ENCODE measurements at places on chromosomes 4 and X.
A peak's percentile ranks its signal among the peaks of the same experiment; 100 is the strongest.

GRCh38 chr4:85929961-85930665 is 429.7 kb downstream of the MAPK10 start:
- no peak for DNase-seq

- peak; percentile 87 for DNase-seq
These were observed 69.7 kb downstream of the KLHL8 start for GRCh38 chr4:87150498-87151261.

DNA sequence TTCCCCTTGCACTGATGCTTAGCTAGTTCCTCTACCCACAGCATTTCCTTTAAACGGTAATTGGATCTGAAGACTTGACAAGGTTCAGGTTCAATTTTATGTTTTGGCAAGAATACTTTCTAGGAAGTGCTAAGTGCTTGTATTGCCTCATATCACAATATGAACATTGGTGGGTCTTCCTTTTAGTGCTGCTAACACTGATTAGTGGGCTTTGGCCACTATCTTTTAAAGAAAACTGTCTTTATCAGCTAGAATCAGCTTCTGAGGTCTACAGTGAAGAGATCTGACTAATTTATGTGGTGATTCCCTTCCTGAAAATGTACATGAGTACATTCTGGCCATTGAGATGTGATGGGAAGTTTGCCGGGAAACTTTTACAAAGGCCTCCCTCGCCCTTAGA is 316.7 kb upstream of the KLF3 start:
- no peak for DNase-seq

GRCh38 chr4:5821665-5822358 is 71.1 kb downstream of the CRMP1 start:
- peak; percentile 27 for DNase-seq

DNA sequence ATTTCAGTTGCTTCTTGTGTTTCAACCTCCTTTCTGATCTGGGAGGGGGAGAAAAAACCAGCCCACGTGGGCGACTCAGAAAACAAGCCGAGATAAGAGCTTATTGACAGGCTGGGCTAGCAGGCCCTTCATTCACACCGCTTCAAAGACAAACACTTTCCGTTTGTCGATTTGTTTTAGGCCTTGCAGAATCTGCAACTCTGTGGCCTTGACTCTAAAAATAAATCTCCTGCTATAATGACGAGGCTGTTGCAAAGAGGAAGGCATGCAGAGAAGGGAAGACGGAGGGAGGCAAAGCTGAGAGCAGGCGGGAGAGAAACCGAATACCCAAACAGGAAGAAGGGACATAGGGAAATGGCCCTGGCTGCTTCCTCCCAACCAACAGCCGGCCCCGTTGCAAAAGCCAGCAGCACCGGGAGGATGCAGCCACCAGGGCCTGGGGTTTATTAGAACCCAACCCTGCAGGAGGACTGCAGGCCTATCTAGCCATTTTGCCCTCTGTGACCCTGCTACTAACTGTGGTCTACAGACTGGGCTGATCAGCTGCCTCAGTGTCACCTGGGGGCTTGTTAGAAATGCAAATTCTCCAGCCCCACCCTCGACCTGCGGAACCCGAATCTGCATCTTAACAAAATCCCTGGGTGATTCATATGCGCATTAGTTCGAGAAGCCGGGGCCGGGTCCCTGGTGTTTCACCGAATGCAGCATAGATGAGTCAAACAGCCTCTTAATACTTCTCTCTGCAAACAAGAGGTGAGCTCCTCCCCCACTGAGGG is 325.5 kb downstream of the BCOR start:
- DNase-seq, result no peak

- no peak for DNase-seq
These were observed 354.8 kb downstream of the GRIA2 start for GRCh38 chr4:157575339-157575738.

- DNase-seq, result peak; percentile 4
These were observed 167.4 kb upstream of the FAM47A start for GRCh38 chrX:34299451-34299967.

- DNase-seq, result no peak
These were observed 743.3 kb upstream of the SLIT2 start for GRCh38 chr4:19508442-19508841.

GRCh38 chrX:143461606-143462005 is 55.7 kb downstream of the SPANXN3 start:
- no peak for DNase-seq

DNA sequence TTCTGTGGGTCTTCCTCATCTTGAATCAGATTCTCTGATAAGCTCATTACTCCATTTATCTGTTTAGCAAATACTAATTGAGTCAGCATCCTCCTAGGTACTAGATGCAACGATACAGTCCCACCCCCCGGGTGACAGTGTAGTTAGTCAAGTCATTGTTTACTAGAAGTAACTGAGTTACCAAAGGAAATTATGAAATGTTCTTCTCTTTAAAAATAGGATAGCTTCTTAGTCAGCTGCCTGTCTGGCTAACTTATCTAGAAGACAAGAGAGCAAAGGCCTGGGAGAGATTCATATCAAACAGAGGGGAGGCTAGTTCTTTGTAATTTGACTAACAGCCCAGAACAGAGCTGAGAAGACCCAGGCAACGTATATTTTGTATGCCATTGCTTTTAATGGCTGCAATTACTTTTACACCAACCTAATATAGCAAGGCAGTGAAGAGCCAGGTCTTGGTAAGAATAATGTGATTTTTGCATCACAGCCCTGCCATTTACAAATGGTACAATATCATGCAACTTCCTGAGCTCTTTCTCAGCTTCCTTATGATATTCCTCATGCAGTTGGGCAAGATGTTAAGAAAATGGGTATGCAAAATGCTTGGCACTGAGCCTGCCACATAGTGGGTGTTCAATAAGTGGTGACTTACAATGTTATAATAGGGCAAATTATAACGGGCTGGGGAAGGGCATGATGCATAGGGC is 149.9 kb downstream of the CHIC2 start:
- peak; percentile 32 for DNase-seq

DNA sequence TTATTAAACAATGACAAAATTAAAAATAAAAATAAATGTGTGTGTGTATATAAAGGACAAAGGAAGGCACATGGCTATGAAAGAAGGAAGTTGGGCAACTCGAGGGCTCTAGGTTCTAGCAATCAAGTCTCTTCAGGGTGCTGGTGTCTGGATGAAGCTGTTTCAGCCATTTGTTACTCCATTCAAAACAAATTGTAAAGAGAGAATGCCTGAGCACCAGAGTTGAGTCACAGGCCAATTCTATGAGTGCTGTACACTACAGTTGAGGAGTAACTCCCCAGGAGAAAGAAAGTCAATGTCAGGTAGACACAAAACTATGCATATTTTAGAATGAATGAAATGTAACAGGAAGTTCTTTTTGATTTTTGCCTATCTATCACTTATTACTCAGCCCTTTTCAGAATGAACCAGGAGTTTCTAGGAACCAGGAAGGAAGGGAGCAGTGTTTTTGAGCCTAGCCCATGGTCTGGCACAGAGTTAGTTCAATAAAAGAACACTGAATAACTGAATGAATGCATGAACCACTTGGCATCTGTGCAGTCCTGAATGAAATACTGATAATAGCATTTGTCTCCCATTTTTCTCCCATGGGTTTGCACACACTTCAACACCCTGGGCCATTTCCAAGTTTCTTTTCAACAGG is 151.7 kb upstream of the CPEB2 start:
- no peak for DNase-seq

- DNase-seq, result peak; percentile 38
These were observed 62.3 kb downstream of the RTL9 start for GRCh38 chrX:110420771-110421499.

DNA sequence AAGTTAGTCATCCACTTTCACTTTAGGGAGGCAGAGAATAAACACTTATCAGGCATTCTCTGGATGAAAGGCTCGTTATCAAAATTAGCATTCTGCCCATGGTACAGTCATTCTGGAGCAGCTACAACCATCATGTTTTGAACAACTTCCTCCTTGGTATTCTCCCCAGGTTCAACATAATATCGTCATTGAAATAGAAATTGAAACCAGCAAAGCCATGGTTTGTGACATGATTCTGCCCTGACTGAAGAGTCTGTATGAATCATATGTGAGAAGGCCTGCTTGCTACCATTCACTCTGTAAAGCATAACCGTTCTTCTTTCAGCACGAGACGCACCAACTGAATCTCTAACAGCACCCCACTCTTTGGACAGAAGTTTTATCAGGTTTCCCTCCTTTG is 127.5 kb upstream of the RADX start:
- DNase-seq, result no peak

- DNase-seq, result no peak
These were observed 53.4 kb downstream of the IRF2 start for GRCh38 chr4:184420881-184421416.

GRCh38 chr4:2827874-2828751 is 15.5 kb upstream of the ADD1 start:
- DNase-seq, result no peak

GRCh38 chr4:137960371-137961050 is 281.6 kb downstream of the SLC7A11 start:
- no peak for DNase-seq

- no peak for DNase-seq
These were observed 11.7 kb downstream of the JCHAIN start for GRCh38 chr4:70654605-70655011.

DNA sequence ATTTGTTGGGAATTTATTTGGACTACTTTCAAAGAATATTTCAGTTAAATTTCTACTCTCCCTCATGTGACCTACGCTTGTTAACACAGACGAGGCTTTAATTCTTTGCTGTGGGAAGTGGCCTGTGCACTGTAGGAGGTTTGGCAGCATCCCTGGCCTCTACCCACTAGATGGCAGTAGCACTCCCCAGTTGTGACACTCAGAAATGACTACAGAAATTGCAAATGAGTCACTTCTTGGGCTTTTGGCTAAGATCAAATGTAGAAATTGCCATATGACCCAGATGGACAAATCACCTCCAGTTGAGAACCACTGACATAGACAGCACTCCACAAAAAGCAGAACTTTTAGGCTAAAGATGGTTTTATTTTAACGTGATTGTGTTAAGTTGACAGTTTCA is 22.1 kb downstream of the PIR start:
- peak; percentile 78 for DNase-seq

- DNase-seq, result no peak
These were observed 810.4 kb downstream of the TRAM1L1 start for GRCh38 chr4:116275006-116275405.

DNA sequence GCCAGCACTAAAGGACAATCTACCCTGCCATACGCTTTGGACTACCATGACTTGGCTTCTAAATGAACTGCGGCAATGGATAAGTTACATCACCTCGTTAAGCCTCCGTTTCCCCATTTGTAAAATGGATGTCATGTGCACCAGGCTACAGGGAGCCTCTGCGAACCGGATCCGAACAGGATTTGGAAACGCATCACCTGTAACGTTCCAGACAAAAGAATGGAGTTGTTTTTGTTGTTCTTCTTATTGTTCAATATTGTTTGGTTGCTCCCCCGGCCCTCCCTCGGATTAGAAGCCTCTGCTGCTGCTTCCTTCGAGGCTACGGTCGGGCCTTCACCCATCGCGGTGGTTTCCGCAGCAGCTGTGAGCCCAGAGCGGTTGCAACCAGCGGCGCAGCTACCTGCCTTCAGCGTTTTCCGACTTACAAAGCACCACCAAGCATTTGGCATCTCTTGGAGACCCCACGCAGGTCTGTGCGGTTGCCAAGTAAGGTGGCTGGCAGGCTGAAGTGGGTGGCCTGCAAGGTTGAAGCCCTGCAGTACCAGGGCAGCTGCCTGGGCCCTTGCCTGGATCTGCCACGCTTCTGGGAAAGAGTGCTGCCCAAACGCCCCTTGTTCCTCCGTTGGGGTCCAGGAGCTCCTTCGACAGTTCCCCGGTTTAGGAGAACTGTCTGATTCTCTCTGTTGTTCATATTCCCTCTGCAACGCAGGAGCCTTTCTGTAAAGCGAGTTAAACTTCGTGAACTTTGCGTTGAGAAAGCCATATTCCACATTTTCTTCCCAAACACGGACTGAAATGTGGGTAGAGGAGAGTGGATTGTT is 7.1 kb downstream of the NKX3-2 start:
- DNase-seq, result no peak

DNA sequence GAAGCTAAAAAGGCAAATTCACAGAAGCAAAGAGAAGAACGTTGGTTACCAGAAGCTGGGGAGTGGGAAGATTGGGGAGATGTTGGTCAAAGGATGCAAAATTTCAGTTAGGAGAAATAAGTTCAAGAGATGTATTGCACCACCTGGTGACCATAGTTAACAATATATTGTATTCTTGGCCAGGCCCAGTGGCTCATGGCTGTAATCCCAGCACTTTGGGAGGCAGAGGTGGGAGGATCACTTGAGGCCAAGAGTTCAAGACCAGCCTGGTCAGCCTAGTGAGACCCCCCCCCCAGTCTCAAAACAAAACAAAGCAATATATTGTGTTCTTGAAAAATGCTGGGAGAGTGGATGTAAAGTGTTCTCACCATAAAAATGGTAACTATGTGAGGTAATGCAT is 67.9 kb downstream of the TAB3 start:
- peak; percentile 2 for DNase-seq

DNA sequence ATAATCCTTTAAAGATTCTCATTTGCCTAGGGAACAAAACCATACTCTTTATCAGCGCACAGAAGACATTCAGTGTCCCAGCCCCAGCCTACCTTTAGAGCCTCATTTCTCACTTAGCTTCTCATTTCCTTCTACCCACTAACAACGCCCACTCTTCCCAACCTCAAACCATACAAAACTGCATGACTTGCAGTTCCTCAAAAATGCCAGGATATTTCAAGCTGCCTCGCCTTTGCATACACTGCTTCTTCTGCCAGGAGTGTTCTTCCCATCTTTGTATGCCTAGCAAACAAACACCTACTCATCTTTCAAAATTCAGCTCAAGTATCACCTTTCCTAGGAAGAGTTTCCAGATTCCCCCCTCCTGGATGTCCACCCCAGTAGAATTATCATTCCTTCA is 129.9 kb upstream of the ADGRL3 start:
- no peak for DNase-seq

DNA sequence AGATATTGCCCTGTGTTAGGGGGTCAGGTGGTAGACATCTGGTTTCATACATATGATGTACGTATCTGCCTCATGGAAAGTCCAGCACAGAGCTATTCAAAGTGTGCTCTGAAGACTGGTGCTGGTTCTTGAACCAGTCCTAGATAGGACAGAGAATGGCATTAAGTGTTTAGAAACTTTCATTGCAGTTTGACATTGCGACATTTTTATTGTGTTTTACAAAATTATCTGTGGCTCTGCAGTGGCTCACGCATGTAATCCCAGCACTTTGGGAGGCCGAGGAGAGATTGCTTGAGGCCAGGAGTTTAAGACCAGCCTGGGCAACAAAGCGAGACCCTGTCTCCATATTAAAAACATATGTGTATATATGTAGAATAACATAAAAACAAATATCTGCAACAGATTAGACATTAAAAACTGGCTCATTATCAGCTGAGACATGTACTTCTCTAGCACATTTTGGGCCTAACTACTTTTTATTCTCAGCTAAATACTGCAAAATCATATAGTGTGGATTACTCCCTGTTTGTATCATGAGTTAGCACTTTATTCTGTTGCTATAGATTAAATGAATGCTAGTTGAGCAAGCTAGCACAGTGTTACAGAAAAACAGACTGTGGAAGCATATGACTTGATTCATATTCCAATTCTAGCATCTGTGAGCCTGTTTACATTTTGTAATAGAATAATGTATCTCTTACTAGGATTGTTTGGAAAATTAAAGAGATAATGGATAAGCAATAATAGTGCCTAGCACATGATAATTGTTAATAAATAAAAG is 57.1 kb downstream of the USP9X start:
- DNase-seq, result no peak

Data from NCI-H82 (cell line).